H9 (cell line): ENCODE measurements at places on chromosomes 3 and 15.
A peak's percentile ranks its signal among the peaks of the same experiment; 100 is the strongest.

GRCh38 chr15:101396484-101397261 is 92.8 kb downstream of the PCSK6 start:
- peak; percentile 25 for DNase-seq

- DNase-seq = no peak
Measured at GRCh38 chr3:121641127-121641526, 19.6 kb downstream of the HCLS1 start.

DNA sequence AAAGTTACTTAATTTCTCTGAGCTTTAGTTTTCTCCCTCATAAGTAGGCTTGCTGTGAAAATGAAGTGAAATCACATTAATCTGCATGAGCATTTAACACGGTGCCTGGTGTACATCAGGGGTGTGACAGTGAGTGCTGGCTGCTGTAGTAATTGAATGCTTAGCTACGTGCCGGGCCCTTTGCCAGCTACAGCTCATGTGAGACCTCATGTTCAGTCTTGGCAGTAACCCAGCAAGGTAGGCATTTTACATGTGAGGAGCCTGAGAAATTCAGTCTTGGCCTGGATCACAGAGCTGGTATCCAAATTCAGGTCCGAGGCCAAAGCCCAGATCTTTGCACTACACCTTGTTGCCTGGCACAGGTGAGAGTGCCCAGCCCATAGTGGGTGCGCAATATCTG is 9.1 kb downstream of the GHRL start:
- no peak for DNase-seq

DNA sequence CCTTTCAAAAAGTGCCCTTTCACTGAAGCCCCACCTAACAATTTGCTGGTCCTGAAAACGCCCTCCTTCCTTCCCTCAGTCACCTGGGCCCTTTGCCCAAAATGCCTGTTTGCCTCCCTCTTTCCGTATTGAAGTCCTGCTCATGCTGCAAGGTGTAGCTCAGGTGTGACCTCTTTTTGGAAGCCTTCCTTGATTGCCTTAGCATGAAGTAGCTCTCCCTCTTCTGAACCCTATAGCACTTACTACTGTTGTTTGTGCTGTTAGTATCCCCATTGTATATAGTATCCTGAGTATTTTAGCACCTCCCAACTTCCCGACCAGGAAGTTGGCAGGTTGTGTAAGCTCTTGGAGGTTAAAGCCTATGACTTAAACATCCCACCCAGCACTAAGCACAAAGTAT is 1.7 kb downstream of the PLS1 start:
- DNase-seq = no peak

DNA sequence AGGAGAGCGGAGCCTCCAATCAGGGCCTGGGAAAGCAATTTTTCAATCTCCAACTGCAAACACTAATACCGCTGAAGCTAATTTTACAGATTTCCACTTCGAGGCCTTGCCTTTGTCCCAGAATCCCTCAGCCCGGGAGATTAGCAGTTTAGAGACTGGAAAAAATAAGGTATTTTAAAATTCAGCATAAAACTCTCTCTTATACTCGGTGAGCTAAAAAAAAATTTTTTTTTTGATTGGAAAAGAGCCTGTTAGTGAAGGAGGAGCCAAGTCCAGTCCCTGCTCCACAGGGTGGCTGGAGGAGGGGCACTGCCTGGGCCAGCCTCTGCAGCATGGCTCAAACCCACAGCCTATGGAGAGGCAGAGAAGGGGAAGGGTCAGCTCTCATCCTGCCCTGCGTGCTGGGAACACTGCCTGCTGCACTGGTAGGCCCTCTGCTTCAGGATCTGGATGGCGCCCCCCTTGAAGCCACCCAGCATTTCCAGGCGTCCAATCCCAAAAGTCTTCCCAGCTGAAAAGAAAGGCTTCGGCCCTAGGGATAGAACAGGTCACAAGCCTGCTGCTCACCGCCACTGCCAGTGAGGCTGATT is 48.9 kb downstream of the CACNA2D2 start:
- DNase-seq = peak; percentile 75

DNA sequence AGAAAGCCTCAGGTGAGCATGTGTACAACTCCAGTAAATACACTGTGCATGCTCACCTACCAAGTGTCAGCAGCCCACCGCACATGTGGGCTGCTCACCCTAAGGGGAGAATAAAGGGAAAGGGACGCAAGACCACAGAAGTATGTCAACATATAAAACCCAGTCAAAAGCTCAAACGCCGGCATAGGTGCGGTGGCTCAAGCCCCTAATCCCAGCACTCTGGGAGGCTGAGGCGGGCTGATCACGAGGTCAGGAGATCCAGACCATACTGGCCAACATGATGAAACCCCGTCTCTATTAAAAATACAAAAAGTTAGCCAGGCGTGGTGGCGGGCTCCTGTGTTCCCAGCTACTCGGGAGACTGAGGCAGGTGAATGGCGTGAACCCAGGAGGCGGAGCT is 732.1 kb downstream of the ZPLD1 start:
- no peak for DNase-seq

DNA sequence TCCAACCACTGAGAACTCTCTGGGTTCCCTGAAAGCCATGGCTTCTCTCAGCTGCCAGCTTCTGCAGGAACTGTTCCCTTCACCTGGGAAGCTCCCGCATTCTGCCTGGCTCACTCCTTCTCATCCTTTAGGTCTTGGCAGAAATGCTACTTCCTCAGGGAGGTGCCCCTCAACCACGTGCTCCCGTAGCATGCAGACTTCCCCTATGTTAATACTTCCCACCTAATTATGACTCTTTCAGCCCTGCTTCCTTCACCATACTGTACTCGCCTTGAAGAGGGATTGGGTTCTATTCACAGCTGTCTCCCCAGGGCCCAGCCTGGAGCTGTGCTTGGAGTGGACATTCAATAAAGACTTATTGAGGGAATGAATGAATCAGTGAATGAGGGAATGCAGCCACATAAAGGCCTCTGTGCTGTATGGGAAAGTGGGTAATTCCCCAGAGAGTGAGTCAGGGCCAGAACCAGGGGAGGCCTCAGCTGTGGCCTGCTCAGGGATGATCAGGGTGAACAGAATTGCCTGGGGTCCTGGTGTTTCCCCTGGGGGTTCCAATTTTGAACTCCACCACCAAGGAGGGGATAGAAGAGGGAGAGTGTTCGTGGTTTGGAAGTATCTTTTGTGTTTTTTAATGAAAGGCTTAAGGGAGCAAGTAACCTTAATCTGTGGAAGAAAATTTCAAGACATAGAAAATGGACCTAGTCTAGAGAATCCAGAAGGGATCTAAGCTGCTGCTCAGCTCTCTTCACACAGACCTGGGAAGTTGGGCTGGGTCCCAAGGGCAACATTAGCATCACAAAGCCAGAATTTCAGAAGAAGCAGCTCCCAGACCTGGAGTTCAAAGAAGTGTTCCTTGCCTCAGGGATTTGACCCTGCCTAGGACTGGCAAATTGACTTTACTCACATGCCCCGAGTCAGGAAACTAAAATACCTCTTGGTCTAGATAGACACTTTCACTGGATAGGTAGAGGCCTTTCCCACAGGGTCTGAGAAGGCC is 14.6 kb upstream of the FAM107A start:
- DNase-seq = no peak

- DNase-seq = no peak
Measured at GRCh38 chr3:152452318-152452717, 183.6 kb downstream of the MBNL1 start.

GRCh38 chr3:117735481-117736101 is 1026.0 kb downstream of the TUSC7 start:
- DNase-seq = no peak

- no peak for DNase-seq
Measured at GRCh38 chr3:117272876-117273523, 563.4 kb downstream of the TUSC7 start.
